ENCODE measurements at places on chromosomes 12 and 14.

GRCh38 chr12:56153678-56154065, 1.3 kb downstream of the MYL6B start:
- DNase-seq, result no peak

GRCh38 chr12:93134175-93134890, 205.2 kb upstream of the EEA1 start:
- DNase-seq, result no peak

- no peak for DNase-seq
Observed at GRCh38 chr12:53748072-53748840, 3.5 kb downstream of the CISTR start.

DNA sequence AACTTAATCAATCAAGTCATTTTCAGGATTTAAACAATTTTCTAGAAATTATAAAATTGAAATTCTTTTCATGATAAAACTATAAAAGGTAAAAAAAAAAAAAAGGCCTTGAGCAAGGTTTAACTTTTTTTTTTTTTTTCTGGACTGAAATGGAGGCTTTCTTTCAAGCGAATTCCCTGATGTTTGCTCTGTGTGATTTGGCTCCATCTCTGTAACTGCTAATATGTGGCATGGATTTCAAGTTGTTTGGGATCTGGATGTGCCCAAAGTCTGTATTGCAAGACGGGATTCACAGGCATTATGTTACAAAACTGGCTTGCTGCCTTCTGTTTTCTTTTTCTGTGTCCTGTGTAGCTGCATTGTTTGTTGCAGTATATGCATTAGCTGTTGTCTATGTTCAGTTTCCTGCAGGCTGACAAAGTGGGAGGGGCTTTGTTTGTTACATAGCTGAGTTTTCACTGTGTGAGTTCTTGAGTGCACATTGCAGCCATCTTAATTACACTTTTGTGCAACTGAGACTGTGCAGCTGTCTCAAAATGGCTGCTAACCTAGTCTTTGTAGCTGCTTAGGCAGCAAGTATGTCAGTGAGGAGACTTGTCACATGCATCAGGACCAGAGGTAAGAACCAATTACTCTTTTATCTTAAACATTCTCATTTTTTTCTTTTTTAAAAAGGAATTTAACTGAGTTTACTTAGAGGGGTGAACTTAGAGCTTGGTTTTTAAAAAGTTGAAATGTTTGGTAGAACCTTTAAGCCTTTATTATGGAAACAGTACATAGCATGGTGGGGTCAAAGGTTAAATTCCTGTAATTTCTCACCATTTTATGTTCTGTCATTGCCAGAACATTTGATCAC, 19.5 kb downstream of the ATF7IP start:
- DNase-seq, result peak; percentile 66

DNA sequence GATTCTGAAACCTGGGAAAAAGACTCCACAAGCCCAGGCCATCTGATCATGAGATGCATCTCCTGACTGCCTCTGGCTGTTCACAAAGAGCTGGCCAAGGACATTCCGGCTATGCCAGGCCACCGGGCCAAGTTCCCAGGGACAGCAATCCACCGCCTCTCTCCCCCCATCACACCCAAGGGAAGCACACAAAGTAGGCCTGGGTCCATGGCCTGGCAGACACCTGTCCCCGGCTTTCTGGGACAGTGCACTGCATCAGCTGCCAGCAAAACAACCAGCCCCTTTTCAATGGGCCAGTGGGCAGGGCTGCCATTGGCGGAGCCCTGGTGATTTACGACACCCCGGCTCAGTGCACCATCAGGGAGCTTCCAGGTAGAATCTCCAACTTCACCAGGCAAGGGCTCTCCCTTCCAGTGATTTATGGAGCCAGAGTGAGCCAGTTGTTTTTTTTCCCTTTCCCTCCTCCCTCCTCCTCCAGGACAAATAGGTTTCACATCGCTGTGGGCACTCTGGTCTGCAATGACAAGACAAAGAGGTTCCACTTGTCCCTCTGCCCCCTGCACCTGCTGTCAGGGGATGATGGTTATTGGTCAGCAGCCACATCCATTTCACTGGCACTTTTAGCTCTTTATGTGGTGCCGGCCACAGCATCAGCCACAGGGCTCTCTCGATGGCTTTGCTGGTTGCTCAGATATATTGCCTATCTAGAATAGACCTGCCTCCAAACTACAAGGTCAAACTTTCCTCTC, 149.6 kb downstream of the SLC38A6 start:
- peak; percentile 66 for DNase-seq

- no peak for DNase-seq
Observed at GRCh38 chr14:61219256-61219655, 61.9 kb downstream of the TMEM30B start.

- DNase-seq, result no peak
Observed at GRCh38 chr12:26632756-26633155, 200.2 kb downstream of the ITPR2 start.

- no peak for DNase-seq
Observed at GRCh38 chr14:74663884-74664283, 49.0 kb downstream of the AREL1 start.

DNA sequence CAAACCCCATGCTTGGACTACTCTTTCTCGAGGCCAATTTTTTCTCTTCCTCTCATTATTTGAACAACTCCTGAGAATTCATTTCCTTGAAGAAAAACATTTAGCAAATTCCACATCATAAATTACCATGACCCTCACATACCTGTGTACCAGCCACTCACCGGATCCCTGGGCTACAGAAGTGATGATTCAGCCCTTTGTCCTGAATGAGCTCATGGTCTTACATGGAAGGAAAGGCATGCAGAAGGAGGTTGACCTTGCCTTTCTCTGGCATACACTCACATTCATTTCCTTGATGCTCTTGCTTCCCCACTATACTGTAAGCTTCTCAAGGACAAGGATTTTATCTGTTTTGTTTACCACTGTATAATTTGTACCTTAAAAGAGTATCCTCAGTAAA, 191.5 kb downstream of the SLC5A8 start:
- no peak for DNase-seq

GRCh38 chr14:81942071-81942470, 408.4 kb upstream of the SEL1L start:
- DNase-seq, result no peak

DNA sequence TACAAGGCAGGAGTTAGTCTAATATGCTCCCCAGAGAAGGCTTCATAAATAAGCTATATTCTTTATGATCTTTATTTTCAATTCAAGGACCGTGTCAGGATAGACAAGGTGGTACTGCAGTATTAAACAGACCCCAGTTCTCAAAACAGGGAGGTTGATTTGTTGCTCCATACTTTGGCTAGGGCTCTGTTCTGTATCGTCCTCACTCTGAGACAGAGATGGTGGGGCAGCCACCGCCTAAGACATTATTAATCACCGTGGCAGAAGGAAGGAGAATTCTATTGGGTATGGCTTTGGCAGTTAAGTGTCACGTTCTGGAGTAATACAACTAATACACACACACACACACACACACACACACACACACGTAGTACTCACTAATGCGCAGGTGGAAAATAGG, 117.0 kb upstream of the SLCO1C1 start:
- DNase-seq, result no peak

GRCh38 chr12:53994009-53994263, 6.0 kb upstream of the HOXC9 start:
- no peak for DNase-seq
